ENCODE measurements at places on chromosomes 5 and 9. TPM values are rescaled to one million over a fixed set of nuclear protein-coding genes. Genes with fewer than 3 reads are reported as not detected.

The SH3RF2 gene
- total RNA-seq: 4.0 TPM

The SPINK14 gene
- not detected for total RNA-seq

The ARL14EPL gene
- not detected for total RNA-seq

The SLC34A3 gene
- not detected for total RNA-seq

The MORN5 gene
- 0.36 TPM for total RNA-seq

The SLC6A19 gene
- total RNA-seq: not detected

The CD72 gene
- 2.7 TPM for total RNA-seq

The ZNF366 gene
- total RNA-seq: not detected

The NUTM2F gene
- total RNA-seq: not detected

The PCDHGB4 gene
- total RNA-seq: 15.9 TPM

The IFNA2 gene
- not detected for total RNA-seq

The JAKMIP2 gene
- 1.1 TPM for total RNA-seq

The SUB1 gene
- total RNA-seq: 101 TPM

The AFAP1L1 gene
- 1.1 TPM for total RNA-seq

The LHX3 gene
- total RNA-seq: under 0.01 TPM

The BTNL3 gene
- not detected for total RNA-seq

The FBXL7 gene
- 14.4 TPM for total RNA-seq

The PCDHGC5 gene
- 5.3 TPM for total RNA-seq

The ORM2 gene
- not detected for total RNA-seq

The TEX53 gene
- total RNA-seq: not detected

The TNFSF8 gene
- total RNA-seq: not detected

The ZSWIM6 gene
- 10.0 TPM for total RNA-seq

The DAP gene
- 36.2 TPM for total RNA-seq

The TRAPPC13 gene
- 24.2 TPM for total RNA-seq

The ZNF354C gene
- 7.6 TPM for total RNA-seq

The NPM1 gene
- 1,271 TPM for total RNA-seq

The LOX gene
- 317 TPM for total RNA-seq

The BOD1 gene
- total RNA-seq: 90.5 TPM

The RNF180 gene
- total RNA-seq: 12.7 TPM

The SSBP2 gene
- 18.1 TPM for total RNA-seq

The TMEM215 gene
- total RNA-seq: not detected

The HAVCR1 gene
- total RNA-seq: 0.36 TPM

The AUH gene
- 17.7 TPM for total RNA-seq

The TXNDC8 gene
- not detected for total RNA-seq

The CCDC187 gene
- under 0.01 TPM for total RNA-seq

The PDGFRB gene
- 567 TPM for total RNA-seq

The RASGRF2 gene
- under 0.01 TPM for total RNA-seq

The GNA14 gene
- total RNA-seq: 0.72 TPM

The ELAVL2 gene
- 0.36 TPM for total RNA-seq

The SH3TC2 gene
- total RNA-seq: 0.72 TPM

The ENTPD2 gene
- not detected for total RNA-seq

The SLC2A6 gene
- 25.3 TPM for total RNA-seq

The PCDHB6 gene
- 0.59 TPM for total RNA-seq

The ROR2 gene
- 13.8 TPM for total RNA-seq

The SPINK6 gene
- total RNA-seq: not detected

The FREM1 gene
- 0.72 TPM for total RNA-seq

Data from osteoblast (primary cell).